ENCODE measurements at places on chromosomes 7 and 10.

DNA sequence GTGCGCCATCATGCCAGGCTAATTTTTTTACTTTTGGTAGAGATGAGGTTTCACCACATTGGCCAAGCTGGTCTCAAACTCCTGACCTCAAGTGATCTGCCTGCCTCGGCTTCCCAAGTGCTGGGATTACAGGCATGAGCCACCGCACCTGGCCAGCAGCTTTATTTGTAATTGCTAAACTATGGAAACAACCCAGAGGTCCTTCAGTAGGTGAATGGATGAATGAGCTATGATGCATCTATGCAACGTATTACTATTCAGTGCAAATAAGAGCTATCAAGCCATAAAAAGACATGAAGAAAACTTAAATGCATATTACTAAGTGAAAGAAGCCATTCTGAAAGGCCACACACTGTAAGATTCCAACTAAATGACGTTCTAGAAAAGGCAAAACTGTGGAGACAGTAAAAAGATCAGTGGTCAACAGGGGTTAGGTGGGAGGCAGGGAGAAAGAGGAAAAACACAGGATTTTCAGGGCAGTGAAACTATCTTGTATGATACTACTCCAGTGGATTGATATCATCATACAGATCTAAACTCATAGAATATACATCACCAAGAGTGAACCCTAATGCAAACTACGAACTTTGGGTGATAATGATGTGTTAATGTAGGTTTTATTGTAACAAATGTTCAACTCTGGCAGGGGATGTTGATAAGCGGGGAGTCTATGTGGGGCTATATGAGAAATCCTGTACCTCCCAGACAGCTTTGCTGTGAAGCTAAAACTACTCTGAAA lies 66.7 kb downstream of the PRTFDC1 start:
- DNase-seq, result no peak

- peak; percentile 22 for DNase-seq
These were observed 378.5 kb downstream of the MDFIC start for GRCh38 chr7:115300231-115300870.

DNA sequence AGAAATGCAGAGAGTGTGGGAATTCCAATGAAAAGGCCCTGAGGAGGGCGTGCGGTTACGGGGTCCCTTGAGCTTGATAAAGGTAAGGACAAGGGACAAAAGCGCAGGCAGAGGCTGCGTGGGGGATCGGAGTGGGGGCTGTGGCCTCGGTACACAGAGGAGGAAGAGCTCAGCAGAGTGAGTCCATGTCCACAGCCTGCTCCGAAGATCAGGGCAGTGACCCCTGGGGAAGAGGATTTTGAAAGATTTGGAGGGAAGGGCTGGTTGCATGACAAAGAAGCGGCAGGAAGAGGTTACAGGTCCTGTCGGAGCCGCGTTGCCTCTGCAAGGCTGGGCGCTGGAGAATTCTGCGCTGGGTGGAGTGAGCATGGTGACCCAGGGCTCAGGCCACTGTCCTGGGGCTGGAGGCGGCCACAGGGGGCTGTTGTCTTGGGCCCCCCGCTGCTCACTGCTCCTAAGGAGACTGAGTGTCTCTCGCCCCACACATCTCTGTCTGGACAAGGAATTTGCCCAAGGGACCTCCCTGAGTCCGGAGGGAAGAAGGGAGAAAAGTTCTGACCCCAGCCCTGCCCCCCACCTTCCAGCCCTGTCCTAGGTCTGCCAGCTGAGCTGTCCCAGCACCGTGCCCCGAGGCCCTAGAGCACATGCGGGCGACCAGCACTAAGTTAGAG lies 69.8 kb upstream of the INSIG1 start:
- DNase-seq, result no peak

- no peak for DNase-seq
These were observed 101.9 kb downstream of the RAB11FIP2 start for GRCh38 chr10:117944676-117945447.

- DNase-seq, result no peak
These were observed 12.2 kb downstream of the CLRN3 start for GRCh38 chr10:127880557-127880956.

DNA sequence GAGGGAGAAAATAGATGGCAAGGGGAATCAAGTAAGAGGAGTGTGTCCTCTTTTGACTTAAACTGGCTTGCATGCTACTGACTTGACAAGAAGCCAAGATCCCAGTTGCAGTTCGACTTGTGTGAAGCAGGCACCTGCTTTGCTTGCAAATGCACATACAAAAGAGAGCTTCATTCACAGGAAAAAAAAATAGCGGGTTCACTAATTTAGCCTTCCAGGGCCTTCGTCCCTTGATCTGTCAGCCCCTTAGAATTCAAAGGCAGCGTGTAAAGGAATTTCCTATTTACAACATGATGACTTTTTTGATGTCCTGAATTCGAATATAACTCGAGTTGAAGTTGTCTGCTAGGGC lies 192.1 kb downstream of the CELF2 start:
- DNase-seq, result no peak

DNA sequence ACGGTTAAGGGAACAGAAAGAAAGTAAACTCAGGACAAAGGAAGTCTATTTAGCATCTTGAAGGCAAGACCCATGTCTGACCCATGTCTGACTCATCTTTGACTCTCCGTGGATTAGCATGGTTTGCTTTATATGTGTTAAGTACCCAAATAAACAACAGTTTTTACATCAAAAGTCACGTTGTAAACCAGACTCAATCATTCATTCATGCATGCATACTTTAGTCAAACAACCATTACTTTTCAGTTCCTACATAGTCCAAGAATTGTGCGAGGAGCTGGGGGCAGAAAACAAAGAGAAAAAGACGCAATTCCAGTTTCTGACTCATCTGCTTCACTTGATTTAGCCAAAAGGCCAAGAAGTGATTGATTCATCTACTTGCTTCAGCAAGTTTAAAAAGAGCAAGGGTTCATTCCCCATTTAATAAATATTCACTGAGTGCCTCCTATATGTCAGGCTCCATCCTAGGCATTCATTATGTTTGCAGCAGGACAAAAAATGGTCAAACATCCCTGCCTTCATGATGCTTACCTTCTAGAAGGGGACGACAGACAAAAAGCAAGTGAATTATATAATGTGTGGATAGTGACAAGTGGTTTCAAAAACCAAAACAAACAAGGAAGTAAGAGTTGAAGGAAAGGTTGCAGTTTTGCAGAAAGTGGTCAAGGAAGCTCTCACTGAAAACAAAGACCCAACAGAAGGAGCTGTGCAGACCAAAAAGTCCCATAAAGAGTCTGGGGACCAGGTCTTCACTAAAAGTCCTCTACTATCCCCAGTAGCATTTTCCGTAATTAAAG lies 116.2 kb downstream of the FAM107B start:
- peak; percentile 41 for DNase-seq

DNA sequence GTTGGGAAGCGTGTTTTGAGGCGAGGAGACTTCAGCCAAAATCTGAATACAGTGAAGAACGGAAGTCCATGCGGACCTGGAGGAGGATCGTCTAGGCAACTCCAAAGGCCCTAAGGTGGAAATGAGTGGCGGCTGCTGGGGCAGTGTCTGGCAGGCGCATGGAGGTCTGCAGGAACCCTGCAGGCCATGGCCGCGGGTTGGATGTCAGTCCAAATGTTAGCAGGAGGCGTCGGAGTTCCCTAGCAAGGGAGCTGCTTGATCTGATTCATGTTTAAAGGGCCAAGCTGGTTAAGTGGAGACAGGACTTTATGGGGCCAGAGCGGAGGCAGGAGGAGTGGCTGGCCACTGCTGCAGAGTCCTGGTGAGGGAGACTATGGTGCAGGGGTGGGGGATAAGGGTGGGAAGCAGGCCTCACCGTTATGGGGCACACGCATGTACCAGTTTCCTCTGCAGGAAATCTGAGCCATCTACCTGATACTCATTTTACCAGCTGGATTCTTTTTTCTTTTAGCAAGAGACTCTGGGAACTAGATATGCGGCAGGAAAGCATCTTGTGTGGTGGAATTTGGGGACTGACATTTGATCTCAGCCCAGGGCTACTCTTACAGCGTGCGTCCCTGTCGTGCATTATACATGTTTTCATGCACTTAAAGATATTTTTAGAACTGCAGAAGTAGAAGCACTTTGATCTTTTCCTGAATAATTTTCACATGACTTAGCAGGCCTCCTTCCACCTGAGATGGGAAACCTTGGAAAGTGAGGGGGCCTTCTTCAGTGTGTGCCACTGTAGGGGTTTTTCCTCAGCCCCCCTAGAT lies 6.6 kb upstream of the REPIN1 start:
- DNase-seq, result no peak

DNA sequence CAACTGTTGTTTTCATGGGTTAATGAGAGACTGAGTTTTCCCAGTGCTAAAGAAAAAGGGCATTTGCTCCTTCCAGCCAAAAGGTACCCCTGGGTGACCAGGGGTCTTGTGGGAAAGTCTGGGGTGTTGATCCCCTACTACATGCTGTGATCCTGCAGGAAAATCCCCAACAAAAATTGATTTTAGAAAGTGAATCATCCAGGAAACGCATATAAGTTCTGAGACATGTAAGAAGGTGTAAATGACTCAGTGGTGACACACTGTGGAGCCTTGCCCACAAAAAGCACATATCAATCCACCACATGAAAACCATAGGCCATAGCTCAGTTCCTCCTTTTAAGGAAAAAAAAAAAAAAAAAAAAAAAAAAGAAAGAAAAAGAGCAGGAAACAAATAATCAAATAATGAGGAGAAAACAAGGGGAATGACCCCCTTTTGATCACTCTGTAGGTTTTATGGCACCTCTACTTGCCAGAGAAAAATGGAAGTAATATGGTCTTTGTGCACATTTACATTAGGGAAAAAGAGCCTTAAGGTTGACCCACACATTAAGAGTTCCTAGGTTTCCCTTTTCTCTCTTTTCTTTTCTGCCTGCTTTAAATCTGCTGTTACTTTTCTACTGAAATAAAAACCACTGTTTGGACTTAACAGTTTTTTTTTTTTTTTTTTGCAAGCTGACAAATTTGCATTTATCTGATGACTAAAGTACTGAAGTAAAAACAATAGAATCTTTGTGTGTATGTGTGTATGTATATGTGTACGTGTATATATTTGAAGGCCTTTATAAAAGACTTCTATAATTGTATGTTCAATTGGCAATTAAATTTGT lies 386.0 kb downstream of the KIF20B start:
- DNase-seq, result no peak

- no peak for DNase-seq
These were observed 101.8 kb downstream of the PTPRE start for GRCh38 chr10:128008521-128009250.

DNA sequence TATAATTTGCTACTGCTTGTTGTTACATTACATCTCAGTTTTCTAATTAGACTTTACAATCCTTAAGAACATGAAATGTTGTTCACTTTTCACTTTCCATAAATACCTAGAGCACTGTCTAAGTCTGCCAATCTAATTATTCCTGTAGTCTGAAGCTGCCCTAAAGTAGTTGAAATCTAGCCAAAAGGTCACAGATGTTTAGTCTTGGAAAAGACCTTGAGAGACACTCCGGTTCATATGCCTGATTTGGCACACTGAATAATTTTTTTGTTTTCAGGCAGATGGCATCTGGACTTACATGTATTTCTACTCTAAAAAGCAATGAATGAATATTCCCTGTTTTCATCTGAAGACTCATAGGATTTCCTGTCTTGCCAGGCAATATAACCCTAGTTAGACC lies 359.1 kb downstream of the ANKRD7 start:
- no peak for DNase-seq

DNA sequence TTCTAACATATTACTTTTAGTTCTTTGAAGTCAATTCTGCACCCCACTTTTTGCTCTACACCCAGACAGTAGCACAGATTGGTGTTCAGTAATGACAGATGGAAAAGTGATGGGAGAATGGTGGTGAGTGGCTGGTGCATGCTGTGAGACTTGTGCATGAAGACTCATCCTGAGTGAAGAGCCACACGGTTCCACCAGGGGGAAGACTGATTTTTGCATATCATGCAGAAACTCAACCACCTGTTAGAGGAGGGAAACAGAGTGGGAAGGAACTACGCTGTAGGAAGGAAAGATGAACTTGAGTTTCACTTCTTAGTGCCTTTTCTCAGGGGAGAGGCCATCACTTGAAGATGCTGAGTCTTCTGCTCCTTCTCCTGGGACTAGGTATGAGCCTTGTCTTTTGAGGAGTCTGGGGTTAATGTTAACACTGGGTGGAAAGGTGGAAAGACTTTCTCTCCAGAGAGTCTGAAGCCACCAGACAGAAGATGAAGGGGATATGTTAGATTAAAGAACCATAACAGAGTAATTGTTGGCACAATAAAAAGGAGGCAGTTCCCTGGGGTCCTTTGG lies 9.3 kb upstream of the PRSS1 start:
- no peak for DNase-seq

DNA sequence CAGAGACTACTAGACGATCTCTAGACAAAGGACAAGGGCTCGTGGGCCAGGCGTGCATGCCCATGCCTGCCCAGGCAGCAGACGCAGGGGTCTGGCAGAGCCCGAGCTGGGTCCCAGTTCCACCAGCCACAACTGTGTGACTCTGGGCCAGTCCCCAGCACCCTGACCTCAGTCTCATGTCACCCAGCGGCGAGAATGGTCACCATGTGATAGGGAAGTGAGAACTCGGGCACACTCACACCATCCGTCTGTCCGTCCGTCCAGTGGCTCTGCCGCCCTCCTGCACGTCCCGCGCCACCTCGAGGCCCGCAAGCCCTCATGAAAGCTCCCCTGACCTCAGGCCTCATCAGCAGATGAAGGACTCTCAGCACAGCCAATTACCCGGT lies 280.0 kb downstream of the ELFN1 start:
- no peak for DNase-seq

- no peak for DNase-seq
These were observed 52.8 kb downstream of the PWWP2B start for GRCh38 chr10:132449811-132450181.

DNA sequence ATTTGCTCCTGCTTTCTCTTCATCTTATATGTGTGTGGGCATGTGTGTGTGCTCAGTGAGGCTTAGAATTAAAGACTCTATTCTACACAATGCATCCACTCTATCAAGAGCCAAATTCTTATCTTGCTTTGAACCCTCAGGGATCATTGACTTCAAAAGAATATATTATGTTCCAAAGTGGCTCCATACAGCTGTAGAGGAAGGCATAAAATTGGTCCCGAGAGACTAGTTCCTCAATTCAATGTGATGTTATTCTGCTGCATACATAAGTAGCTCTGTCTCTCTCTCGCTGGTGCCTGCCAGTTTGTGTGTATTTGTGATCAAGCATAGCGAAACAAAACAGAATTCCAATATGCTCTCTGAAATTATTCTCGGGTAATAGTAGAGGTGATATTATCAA lies 997.9 kb upstream of the POT1 start:
- DNase-seq, result no peak

DNA sequence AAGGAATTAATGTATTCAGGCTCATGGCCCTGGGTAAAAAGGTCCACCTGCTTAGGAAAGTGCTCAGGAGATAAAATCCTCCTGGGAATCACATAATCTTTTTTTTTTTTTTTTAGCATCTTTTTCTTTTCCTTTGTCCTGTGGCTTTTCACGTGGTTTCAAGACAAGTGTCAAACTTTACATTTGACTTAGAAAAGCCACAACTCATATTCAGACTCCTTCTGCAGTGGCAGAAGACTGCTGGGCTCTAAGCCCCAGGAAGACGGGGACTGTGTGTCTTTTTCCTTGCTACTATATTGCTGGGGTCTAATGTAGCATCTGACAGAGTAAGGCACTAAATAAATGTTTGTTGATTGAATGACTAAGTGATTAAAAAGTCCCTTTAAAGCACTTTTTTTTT lies 127.5 kb upstream of the ANKRD1 start:
- DNase-seq, result no peak

- DNase-seq, result no peak
These were observed at the start of gene ZNF722 for GRCh38 chr7:63998549-63998948. Gene ZNF722 (plus strand): TSS chr7:63998849. CDS start chr7:63998962, 113 bp downstream.

- no peak for DNase-seq
These were observed 599.6 kb upstream of the GHITM start for GRCh38 chr10:83539528-83540308.
